ENCODE measurements at places on chromosomes 1 and 21. TPM values are rescaled to one million over a fixed set of nuclear protein-coding genes. Genes with fewer than 3 reads are reported as not detected.

DNA sequence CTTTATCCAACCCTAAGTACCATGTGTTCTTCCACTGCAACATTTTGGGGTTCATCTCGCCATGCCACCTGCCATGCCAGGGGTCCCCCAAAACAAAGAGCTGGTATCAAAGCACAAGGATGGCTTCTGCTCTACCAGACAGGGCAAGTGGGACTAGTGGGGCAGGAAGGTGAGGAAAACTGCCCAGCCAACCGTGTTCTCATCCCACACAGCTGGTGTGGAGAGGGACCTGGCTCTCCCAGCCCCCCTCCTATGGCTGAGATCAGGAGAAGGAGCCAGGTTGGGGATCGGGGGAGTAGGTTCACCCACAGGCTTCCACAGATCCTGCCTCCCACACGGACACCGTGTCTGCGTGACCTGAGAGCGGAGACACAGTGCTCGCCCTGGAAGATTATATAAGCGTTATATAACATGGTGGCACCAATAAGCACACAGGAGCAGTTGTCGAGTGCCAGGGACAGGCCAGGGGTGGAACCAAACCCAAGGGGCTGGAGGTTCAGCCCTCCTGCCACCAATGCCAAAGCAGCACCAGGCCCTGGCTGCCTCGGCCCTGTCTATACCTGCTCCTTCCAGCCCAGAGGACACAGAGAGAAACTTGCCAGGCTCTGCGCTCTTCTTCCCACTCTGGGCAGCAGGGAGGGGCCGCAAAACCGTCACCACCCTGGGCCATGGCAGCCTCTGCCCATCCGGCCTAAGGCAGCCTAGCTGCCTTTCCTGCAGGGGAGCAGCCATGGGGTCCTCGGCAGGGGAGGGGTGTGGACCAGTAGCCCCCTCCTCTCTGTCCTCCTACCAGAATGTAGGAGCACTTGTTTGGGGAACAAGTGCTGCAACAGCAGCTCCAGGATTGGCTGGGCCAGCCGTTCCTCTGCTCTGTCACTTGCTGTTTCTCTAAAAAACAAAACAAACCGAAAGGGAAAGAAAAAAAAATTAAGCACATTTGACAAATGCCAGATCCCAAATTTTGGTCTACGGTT is 43.5 kb downstream of the CD34 start:
- no peak for DNase-seq

DNA sequence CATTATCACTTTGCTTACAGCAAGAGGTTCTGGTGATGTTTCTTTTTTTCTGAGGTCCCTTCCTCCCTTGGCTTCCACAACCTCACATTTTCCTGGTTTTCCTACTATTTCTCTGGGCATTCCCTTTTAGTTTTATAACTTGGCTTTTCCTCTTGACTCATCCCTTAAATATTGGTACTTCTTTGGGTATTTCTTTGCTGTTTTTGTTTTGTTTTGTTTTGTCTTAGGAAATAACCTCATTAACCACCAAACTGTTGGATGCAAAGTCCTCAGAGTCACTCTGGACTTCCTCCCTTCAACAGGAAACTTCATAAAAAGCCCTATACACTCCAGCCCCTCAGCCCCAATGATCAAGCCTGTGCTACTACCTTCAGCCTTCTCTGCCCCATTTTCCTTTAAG is 211.1 kb downstream of the DUSP10 start:
- no peak for DNase-seq

DNA sequence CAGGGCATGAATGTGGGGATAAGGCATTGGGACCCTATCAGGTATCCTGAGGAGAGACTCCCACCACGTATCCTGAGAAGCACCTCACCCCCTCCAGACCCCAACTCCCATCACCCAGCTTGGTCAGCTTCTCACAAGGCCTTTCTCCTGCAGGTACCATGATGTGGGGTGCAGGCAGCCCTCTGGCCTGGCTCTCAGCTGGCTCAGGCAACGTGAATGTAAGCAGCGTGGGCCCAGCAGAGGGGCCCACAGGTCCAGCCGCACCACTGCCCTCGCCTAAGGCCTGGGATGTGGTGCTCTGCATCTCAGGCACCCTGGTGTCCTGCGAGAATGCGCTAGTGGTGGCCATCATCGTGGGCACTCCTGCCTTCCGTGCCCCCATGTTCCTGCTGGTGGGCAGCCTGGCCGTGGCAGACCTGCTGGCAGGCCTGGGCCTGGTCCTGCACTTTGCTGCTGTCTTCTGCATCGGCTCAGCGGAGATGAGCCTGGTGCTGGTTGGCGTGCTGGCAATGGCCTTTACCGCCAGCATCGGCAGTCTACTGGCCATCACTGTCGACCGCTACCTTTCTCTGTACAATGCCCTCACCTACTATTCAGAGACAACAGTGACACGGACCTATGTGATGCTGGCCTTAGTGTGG is 1.3 kb downstream of the GPR3 start:
- DNase-seq, result no peak

- DNase-seq, result no peak
Observed at GRCh38 chr1:159239551-159240220, 35.0 kb downstream of the ACKR1 start.

- DNase-seq, result no peak
Observed at GRCh38 chr1:232037774-232038388, 411.3 kb downstream of the DISC1 start.

Gene LRRIQ3
- 0.29 TPM for total RNA-seq

Gene RBP7
- total RNA-seq, result 2.2 TPM

Gene TRIM45
- total RNA-seq, result 40.0 TPM

Gene BMP8B
- 0.31 TPM for total RNA-seq

Gene TATDN3
- total RNA-seq, result 14.3 TPM
